Common myeloid progenitor, CD34-positive (primary cell): ENCODE measurements at places on chromosomes 5 and 9.
A peak's percentile ranks its signal among the peaks of the same experiment; 100 is the strongest.

GRCh38 chr5:13477118-13477737 is 467.3 kb downstream of the DNAH5 start:
- peak; percentile 24 for DNase-seq

- peak; percentile 54 for DNase-seq
These were observed 40.0 kb upstream of the ARSB start for GRCh38 chr5:79025054-79025472.

GRCh38 chr9:14170973-14171596 is 142.9 kb downstream of the NFIB start:
- no peak for DNase-seq

DNA sequence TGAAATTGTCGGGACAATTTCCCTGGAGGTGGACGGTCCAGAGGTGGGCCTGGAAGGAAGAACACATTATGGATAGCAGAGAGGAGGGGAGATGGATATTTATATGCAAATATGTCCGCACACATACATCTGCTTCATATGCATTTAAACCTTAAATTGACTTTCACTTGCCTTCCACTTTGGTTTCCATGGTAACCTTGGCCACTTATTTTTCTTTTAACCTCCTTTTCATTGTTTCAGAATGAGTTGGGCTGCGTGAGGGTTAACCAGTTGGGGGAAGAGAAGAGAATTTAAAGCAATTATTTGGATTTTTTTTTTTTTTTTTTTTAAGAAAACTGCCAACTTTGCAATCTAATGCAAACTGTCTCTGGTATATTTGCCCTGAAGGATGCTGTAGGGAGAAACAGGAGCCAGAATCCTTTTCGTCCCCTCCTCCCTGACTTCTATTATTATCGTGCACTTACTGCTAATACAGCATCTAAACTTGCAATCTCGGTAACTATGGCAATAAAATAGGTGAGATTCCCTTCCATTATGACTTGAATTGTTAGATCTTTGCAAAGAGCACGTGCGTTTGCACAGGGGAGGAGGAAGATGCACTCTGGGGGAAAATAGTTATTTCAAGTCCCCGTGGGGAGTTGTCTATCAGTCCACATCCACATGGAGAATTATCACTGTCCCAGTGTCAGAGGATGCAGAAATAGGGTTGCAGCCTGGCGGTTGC is 35.6 kb downstream of the TLR4 start:
- DNase-seq = no peak

- no peak for DNase-seq
These were observed 87.9 kb upstream of the IFNK start for GRCh38 chr9:27436234-27436633.

- no peak for DNase-seq
These were observed 336.3 kb upstream of the KIF2A start for GRCh38 chr5:61969755-61970154.

- no peak for DNase-seq
These were observed 142.7 kb downstream of the MLLT3 start for GRCh38 chr9:20479419-20480155.

- DNase-seq = no peak
These were observed 117.7 kb downstream of the FRMD3 start for GRCh38 chr9:83420486-83420885.

DNA sequence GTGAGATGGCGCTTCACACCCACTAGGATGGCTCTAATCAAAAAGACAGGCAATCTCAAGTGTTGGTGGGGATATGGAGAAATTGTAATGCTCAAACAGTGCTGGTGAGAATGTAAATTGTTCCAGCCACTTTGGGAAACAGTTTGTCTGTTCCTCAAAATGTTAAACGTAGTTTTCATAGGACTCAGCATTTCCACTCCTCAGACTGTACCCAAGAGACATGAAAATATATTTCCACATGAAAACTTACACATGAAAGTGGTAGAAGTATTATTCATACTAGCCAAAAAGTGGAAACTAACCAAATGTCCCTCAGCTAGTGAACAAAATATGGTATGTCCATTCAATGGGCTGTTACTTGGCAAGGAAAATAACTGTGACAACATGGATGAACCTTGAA is 107.7 kb upstream of the CTSL start:
- DNase-seq = no peak
